ENCODE measurements at places on chromosomes 7 and 10.

DNA sequence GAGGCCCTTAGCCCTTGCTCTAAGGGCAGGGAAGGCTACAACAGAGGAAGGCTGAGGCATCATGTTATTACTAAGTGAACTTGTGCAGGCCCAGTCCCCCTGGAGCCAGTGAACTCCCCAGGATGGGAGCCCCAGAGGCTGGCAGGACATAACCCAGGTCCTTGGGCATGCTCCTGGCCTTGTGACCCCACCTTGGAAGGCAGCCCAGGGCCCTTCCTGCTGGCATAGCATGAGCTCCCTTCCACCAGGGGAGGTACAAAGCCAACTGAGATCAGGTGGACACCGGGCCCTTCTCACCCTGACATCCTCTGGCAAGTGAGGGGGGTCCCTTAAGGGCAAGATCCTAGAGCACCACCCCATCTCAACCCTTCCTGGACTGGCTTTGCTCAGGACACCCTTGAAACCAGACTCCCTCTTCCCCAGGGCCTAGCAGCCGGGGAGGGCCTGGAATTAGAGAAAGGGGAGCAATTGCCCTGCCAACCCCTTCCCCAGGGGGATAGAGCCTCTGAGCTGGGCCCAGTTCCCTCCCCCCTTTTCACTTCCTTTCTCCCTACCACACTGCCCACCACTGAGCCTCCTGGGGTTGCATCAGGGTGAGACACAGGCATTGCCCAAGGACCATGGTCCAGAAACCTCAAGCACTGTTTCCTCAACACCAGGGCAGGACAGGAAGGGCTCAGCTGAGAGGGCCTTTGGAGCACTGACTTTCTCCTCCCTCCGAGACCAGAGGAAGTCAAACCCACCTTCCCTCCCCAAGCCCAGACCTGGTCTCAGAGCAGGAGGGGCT is 1.8 kb upstream of the VSIR start:
- DNase-seq: no peak

DNA sequence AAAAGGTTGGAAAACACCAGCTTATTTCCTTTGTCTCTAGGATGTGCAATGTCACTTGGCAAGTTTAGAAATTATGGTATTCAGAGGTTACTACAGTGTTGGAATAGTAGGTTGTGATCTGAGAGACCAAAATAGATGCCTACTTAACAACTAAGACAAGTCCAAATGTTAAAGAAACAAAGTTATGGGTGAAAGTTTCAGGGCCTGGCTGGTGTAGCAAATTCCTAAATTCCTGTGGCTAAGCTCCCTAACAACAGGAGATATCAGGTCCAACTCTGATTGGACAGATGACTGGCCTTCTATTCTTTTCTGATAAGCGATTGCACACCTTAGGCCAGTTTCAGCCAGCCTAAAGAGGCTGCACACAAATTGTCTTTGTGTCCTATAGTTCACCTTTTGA is 873.5 kb downstream of the REEP3 start:
- no peak for DNase-seq

GRCh38 chr7:155568842-155569494 is 22.6 kb upstream of the CNPY1 start:
- DNase-seq: no peak

DNA sequence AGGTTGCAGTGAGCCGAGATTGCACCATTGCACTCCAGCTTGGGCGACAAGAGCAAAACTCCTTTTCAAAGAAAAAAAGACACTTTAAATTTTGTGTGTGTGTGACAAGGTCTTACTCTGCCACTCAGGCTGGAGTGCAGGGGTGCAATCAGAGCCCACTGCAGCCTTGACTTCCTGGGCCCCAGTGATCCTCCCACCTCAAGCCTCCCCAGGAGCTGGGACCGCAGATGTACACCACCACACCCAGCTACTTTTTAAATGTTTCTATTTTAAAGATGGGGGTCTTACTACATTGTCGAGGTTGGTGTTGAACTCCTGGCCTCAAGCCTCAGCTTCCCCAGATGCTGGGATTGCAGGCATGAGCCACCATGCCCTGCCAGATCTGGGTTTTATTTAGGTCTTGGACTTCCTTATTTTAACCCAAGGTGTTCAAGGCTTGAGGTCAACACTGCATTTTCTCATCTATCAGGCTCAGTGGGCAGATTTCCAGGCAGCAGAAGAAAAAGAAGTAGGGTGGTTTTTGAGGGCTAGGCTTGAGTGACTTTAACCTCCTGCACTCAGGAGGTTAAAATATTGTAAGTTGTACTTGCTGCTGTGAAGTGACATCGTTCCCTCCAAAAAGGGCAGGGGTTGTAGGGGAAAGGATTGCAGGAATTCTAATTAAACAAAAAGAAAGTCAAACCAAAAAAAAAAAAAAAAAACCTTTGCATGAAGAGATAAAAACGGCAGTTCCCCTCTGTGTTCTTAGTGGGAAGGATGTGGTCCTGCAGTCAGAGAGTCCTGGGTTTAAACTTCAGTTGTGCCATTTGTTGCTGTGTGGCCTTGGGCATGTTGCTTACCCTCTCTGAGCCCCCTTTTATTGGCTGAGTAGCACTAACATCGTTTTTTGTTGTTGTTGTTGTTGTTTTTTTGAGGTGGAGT is 71.5 kb downstream of the CARD11 start:
- DNase-seq: no peak

DNA sequence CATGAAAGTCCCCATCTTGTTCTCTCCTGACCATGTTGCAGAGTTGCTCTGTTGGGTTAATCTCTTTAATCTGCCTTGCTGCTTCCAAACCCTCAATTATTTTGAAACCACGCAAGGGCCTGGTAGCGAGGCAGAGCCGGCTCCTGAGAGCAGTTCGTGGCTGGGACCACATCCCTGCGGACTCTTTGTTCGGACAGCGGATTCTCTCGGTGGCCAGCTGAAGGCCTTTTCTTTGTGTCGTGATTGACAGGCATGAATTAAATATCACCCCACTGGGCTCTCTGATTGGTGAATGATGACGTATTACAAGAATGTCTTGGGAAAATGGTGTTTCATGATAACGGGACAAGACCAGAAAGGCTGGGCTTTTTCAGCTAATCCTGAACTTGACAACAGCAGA is 66.9 kb upstream of the ARHGAP21 start:
- no peak for DNase-seq

- no peak for DNase-seq
These were observed 48.5 kb downstream of the TMEM130 start for GRCh38 chr7:98821348-98821747.

GRCh38 chr7:266851-267840 is 22.8 kb upstream of the FOXL3 start:
- DNase-seq: no peak

- no peak for DNase-seq
These were observed 9.3 kb upstream of the TET1 start for GRCh38 chr10:68550747-68551411.

DNA sequence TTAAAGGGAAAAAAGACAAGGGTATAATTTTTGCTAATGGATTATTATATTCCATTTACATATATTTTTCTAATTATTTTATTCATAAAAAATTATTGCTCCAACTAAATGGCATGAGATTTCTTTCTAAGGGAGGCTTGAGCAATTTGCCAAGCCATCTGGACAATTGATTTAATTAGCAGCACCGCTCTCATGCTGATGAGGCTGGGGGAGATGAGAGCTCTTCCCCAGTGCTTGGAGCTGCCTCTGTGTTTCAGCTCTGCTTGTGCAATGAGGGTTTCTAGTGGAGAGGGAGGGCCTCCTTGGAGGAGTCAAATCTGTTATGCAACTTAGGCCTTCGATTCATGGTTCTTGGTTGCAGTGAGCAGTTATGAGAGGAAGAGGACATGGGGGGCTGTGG is 574.3 kb downstream of the TCERG1L start:
- DNase-seq: no peak

DNA sequence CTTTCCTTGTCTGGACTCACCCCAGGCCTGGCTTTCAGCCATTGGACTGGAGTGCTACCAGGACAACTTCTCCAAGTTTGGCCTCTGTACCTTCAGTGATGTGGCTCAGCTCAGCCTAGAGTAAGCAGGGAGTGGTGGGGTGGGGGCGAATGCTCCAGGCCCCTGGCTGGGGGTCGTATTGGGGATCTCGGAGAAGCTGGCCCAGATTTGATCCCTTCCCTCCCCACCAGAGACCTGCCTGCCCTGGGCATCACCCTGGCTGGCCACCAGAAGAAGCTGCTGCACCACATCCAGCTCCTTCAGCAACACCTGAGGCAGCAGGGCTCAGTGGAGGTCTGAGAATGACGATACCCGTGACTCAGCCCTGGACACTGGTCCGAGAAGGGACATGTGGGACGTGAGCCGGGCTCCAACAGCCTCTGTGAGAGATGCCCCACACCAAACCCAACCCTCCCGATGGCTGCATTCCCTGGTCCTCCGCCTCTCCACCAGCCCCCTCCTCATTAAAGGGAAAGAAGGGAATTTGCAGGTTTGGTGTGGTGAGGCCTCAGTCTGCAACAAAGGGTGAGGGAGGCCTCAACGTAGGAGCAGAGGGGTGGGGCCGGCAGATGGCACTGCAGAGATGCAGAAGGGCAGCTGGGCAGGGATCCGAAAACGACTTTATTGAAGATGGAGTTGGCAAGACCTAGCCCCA is 14.8 kb downstream of the TRPV6 start:
- no peak for DNase-seq

GRCh38 chr10:78916227-78916626 is 152.5 kb upstream of the ZMIZ1 start:
- no peak for DNase-seq

DNA sequence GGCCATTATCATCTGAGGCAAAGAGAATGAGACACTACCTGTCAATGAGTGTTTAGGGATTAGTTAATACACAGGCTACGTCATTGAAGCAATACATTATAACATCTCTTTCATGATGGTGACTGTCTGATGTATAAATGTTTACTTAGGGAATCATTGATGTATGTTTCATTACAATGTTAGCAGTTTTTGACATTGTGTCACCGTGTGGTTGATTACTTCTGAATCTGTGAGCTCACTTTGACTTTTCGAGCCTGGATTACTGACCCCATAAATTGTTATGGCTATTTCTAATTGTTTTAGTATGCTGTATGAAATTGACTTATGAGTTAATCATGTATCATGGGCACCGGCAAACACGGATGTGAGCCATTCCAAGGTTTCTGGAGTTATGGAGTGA is 494.0 kb downstream of the MAGI2 start:
- no peak for DNase-seq

GRCh38 chr7:155878250-155878649 is 66.0 kb upstream of the SHH start:
- no peak for DNase-seq
